Activated CD4-positive, alpha-beta T cell treated with anti-CD3 and anti-CD28 coated beads, Interleukin-2, Interleukin-4, amounts not matched to agents 100 ng/mL and 50 ng/mL, durations not matched to agents 16 hours and 8 hours (primary cell): ENCODE measurements at places on chromosomes 5 and 9.
A peak's percentile ranks its signal among the peaks of the same experiment; 100 is the strongest.

DNA sequence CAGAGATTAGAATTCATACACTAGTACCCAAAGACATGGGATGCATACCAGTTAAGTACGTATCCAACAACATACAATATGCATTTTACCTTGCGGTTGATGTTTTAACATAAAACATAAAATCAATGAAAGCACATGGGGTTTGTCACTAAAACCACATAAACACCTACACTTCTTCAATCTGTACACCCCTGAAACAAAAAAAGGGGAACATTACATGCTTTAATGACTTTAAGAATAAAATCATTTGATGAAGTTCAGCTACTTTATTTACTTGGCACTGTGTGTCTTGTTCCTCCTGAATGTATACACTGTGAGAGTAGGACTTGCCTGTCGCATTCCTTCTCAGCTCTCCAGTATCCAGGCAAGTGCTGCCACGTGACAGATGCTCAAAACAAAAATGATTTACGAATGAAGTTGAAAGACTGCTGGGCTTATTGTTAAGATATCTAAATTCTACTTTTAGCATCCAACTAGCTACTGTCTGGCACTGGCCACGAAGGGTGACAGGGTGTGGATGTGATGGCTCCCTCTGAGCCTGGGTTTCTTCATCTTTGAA lies 21.0 kb downstream of the TNFSF15 start:
- DNase-seq = no peak

DNA sequence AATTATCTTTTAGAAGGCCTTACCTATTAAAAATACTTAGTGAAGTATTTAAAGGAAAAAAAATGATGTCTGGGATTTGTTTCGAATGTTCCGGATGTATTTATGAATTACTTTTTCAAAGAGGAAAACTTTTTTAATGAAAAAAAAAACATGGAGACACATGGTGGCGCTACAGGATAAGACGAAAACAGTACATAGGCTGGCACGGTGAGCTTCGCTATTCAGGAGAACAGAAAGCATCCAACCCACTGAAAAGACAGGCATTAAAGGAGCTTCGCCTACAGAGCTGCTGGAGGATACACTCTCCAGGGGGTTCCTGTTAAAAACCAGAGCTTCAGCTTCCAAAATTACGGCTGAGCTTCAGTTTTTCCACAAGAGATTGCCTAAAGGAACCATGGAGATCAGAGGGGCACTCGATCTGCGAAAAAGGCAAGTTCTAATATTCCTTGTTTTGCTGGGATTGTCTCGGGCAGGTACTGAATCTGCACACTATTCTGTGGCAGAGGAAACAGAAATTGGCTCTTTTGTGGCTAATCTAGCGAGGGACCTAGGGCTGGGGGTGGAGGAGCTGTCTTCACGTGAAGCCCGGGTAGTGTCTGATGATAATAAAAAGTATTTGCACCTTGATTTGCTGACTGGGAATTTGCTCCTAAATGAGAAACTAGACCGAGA lies at the start of gene PCDHB14:
TSS of gene PCDHB14 (plus strand) at position 232 of the 672 bp plus-strand sequence. CDS start at position 395, 163 bp downstream.
- no peak for DNase-seq

DNA sequence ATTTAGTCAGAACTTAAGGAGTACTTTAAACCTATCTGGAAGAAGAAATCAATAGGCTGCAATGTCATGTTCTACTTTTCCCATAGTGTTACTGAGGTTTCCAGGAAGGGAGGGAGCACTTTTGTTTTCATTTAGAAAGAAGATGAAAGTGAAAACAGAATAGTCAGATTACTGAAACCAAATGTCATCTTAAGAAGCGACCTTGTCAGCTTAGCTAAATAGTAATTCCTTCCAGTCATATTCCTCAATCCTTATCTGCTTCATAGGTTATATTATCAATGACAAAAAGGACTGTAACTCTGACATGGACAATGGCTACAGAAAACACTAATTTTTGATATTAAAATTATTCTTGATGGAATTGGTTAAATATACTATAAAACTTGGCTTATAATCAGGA lies 27.7 kb downstream of the SAR1B start:
- peak; percentile 62 for DNase-seq

- DNase-seq = no peak
These were observed 122.3 kb downstream of the SEMA5A start for GRCh38 chr5:9423571-9423970.

- DNase-seq = no peak
These were observed 88.8 kb upstream of the SH3GL2 start for GRCh38 chr9:17490110-17490509.

- no peak for DNase-seq
These were observed 185.2 kb downstream of the GADD45G start for GRCh38 chr9:89789922-89790510.

DNA sequence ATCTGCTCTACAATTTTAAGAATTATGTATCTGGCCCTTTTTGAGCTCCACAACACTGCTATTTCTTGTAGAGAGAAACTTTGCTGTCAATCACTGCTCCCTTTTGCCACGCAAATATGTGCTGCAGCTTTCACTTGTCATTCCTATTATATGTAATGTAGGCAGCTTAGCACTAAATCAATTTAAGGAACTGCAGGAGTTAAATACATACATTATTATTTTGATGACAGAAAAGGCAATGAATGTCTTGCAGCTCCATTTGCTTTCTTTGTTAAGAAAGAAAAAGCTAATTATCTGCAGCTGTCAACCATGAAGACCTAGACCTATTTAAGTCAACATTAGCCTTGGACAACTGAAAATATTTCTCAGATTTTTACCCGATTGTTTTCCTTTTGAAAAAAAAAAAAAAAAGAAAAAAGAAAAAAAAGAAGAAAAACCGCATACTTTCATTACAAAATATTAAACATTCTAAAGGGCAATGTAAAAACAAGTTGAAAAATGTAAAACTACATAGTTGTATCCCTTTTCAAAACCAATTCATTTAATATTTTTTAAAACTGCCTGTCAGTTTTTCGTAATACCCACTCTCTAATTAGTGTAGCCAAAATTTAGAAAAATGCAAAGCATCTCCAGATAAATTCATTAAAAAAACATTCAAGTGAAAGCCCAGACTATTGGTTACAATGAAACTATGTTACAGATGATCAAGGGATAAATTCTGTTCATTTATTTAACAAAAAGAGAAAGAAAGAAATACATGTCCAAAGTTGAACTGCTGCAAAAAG lies 57.2 kb downstream of the RFX3 start:
- DNase-seq = no peak

DNA sequence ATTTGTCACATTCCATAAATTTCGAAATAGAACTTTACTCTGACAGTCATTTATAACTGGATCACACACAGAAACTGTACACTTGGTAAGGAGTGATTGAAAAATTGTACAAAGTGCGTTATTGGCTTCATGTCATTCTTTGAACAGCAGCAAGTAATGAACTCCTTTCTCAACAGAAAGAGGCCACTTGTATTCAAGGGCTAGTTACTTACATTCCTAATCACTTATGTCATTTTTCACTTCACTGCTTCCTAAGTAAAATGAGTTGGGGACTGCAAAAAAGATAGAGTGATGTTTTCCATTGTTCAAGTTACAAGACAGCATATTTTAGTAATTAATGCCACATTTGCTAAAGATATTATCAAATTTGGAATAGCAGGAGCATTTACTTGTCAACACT lies 893.2 kb downstream of the DTWD2 start:
- no peak for DNase-seq

DNA sequence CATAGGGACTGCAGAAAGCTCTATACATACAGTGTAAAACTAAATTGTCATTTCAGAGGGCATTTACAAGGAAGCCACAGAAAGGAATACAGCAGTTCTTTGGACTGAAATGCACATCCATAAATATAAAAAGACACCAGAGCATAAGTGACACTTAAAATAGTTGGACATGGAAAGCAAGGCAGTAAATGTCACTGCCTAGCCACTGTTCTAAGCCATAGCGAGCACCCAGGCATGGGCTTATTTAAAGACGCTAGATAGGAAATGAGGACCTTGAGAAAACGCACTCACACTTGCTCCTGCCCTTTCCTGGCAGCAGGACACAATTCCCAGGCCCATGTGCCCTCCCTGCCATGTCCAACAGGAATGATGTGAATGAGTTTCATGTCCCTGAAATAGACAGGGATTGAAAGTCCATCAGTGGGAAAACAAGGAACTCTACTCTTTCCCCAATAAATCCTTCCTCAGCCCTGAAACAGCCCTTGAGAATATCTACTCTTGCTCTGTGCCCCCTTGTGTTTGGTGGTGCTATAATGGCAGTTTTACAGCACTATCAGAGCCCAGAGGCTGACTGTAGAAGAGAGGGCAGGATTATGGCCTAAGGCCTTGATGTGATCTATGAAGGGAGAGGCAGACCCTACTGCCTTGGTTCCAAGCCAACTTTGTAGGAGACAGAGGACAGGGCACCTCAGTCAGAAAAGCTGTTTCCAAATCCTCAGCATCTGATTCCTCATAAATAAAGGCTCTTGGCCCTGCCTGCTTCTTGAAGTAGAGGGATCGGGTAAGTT lies 182.9 kb downstream of the SAXO1 start:
- no peak for DNase-seq

DNA sequence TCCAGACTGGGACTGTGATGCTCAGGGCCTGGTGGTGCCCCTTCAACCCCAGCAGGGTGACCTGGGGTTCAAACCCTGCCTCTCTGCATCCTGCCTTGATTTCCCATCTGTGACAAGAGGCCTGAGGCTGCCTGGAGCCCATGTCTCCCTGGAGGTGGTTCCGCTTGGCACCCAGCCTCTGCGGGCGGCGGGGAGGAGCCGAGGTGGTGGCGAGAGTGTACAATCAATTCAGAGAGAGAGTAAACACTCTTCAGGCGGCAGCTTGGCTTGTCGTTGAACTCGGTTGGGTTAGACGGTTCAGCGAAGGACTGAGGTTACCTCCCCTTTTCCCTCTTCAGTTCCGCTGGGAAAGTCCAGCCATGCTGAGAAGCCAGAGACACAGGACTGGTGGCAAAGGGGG lies 39.3 kb downstream of the NTNG2 start:
- DNase-seq = no peak

GRCh38 chr9:94110821-94111252 lies 26.6 kb downstream of the PTPDC1 start:
- no peak for DNase-seq

- DNase-seq = no peak
These were observed 431 bp downstream of the BNC2 start for GRCh38 chr9:16869882-16870595.

GRCh38 chr5:157431544-157432200 lies 28.3 kb upstream of the NIPAL4 start:
- DNase-seq = peak; percentile 65

DNA sequence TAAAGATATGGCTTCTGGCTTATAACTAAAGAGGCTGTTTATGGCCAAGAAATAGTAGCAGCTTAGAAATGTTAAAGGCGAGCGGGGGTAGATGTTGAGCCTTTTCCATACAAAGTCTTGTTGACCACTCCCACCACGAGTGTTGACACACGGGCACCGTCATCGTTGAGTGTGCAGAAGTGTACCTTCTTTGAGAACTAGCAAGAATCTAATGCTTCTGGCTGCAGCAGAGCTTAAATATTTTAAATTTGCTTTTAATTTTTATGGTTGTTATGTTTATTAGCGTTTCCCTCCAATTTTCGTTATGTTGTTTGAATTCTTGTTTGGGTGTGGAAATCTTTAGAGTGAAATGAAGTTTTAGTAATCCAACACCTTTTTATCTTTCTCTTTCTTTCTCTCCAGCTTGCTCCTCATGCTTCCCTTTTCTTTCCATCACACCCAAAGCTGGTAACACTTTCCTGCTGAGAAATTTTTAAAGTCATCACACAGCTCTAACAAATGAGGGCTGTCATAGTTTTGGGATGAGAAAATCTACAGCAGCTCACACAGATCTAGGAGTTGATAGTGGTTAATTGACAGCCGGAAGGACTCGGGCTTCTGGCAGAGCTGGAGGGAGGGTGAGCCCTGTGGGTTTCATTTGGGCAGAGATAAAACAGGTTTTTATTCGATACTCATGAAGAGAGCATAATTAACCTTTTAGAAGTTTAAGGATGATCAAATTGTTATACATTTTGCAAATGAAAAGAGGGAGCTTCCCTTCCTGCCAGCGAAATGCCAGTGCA lies 120.1 kb upstream of the ZNF608 start:
- DNase-seq = peak; percentile 8

DNA sequence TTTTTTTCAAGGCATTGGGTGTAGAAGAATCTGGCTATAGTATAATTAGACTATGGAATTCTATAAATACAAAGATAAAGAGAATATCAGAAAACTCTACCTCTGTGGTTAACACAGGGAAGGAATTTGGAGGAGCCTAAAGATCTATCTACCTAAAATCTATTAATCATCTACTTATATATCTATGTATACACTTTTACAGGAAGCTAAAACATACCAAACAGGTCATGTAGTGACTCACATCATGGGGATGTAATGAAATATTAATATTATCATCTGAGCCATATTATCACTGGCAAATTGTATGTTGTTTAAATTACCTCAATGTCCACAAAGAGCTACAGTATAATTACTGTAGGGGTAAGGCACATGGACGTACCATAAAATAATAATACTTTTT lies 1748.2 kb downstream of the EFNA5 start:
- no peak for DNase-seq
